ENCODE measurements at places on chromosomes 11 and 22.
A peak's percentile ranks its signal among the peaks of the same experiment; 100 is the strongest.

GRCh38 chr22:19802001-19802893 is 41.7 kb downstream of the TBX1 start:
- no peak for DNase-seq

GRCh38 chr22:49092716-49093115 is 735.0 kb downstream of the BRD1 start:
- no peak for DNase-seq

GRCh38 chr11:134429106-134429505 is 17.1 kb upstream of the B3GAT1 start:
- DNase-seq, result no peak

- DNase-seq, result no peak
These were observed 95.3 kb upstream of the TBCEL start for GRCh38 chr11:120928627-120929026.

- DNase-seq, result no peak
These were observed 22.6 kb downstream of the MMP26 start for GRCh38 chr11:4727171-4727570.

- DNase-seq, result no peak
These were observed 136.4 kb downstream of the RBFOX2 start for GRCh38 chr22:35892192-35892591.

- no peak for DNase-seq
These were observed 26.5 kb downstream of the SCGB1A1 start for GRCh38 chr11:62445314-62445740.

DNA sequence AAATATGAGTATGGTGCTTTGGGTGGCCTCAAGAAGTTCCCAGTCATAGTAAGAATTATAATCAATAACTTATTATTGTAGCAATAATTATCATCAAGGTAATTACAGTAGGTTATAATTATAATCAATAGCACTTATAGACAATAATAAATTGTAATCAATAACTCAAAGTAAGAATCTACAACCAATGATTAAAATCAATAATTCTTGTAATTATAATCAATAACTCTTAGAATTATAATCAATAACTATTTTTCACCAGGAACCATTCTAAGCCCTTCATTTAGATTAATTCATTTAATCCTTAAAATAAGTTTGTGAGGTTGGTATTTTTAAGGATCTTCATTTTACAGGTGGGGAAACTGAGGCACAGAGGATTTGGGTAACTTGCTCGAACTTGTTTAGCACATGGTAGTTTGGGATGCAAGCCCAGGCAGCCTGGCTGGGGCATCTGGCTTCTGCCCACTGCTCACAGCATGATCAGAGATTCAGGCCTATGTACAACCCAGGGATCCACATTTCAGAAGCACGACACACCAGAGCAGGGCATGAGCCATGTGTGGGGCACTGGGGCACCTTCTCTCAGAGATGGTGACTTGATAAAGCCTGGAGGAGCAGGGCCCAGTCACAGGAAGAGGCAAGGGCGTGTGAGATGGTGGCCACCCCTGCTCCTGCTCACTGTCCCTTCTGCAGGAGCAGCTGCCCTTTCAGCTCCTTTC is 46.6 kb downstream of the SLC1A2 start:
- DNase-seq, result no peak

GRCh38 chr11:9651899-9652748 is 11.8 kb upstream of the SWAP70 start:
- no peak for DNase-seq

- DNase-seq, result no peak
These were observed 16.1 kb upstream of the TMEM123 start for GRCh38 chr11:102468616-102469195.

GRCh38 chr11:78655561-78655960 is 80.9 kb upstream of the NARS2 start:
- DNase-seq, result no peak

GRCh38 chr11:30429550-30429949 is 106.6 kb downstream of the ARL14EP start:
- DNase-seq, result no peak

DNA sequence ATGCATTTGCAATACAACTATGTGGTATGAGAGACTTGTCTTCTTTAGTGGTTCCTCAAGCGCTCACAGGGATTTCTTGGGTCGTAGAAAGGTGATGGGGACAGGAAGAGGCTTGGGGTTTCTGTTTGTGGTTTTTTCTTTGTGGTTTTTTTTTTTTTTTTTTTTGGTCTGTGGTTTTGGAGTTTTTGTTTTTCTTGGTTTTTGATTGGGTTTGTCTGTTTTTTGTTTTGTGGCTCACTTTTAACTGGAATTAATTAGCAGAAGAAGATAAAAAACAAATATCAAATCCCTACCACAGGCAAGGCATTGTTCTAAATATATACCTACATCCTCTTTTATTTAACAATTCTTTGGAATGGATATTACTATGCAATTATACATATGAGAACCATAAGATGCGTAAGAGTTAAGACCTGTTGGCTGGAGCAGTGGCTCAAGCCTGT is 5.5 kb downstream of the TTC28 start:
- DNase-seq, result no peak

- no peak for DNase-seq
These were observed 22.7 kb upstream of the FGF19 start for GRCh38 chr11:69726481-69726880.

DNA sequence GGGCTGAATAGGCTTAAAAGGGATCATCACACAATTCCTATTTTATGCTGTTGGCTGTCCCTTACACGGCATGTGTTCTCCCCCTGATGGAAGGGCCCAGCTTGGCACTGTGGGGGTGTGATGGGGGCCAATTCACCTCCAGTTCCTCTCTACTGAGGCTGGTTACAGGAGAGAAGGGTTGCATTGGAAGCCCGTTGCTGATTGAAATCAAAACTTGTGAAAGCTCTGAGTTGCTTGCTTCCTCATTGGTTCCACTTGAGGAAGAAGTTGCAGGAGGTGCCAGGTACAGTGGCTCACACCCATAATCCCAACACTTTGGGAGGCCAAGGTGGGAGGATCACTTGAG is 13.3 kb upstream of the PRG2 start:
- DNase-seq, result no peak

- DNase-seq, result no peak
These were observed 22.7 kb downstream of the EIF3F start for GRCh38 chr11:8009856-8010255.

DNA sequence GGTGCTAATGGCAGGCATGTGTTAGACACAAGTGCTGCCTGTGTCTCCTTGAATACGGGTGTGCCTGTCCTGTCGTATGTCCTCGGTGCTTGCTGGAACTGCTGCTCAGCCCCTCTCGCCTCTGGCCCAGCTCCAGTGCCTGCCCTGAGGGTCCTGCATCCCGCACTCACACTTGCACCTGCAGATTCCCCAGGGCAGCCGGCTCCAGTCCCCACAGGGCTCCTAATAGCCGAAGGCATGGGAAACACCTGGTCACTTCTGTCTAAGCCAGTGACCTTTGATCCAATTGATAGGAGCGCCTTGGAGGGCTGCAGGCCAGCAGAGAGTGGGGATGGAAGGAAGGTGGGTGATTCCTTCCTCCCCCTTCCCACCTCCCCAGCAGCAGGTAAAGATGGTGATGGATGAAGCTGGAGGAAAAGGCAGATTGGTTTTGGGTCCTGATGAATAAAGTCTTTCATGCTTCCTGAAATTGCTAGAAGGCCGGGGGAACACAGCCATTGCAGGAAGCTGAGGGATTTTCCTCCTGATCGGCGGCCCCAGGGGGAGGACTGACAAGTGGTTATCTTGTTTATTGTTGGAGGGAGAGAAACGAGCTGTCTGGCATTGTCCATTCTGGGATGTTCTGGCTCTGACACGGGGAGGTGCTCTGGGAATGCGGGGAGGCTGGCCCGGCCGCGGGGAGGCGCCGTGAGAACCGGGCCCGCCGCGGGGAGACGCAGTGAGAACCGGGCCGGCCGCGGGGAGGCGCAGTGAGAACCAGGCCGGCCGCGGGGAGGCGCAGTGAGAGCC is 110.9 kb upstream of the B3GAT1 start:
- no peak for DNase-seq

DNA sequence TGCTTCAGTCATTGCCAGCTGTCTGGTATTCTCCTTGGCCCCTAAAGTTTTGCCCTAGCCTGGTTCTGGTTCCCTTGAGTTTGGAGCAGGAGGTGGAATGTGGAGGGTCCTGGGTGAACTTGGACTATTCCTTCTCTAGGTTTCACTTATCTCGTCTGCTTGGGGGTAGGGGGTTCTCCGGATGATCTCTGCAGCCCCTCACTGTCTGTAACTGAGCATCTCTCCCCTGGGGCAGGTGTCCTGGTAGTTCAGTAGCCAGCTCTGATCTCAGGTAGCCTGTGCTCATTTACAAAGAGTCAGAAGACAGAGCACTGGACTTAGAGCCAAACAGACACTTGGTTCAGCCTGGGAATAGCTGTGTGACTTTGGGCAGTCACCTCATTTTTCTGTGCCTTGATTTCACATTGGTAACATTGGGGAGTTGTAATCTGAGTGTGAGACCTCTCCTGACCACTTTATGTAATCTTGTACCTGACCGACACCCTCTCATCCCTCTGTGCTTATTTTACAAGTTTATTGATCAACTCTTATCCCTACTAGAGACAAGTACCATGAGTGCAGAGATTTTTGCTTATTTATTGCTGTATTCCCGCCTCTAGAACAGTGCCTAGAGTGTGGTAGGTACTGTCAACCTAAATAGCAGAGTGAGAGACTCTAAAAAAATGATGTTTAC is 804 bp downstream of the CCDC134 start:
- no peak for DNase-seq

DNA sequence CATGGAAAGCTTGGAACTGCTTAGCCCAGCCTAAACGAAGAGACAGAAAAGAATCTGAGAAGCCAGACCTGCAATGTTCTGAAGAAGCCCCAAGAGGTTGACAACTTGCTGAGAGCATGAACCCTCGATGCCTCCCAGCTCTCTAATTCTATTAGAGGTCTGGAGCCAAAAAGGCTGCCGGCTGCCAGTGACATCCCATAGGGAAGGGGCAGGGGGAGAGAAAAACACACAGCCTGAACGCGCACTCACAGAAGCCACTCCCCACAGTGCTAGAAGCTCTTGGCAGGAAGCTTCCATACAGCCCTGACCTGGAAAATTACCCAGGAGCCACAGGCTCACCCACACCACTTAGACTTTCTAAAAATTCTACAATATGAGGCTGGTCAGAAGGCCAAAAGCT is 18.3 kb downstream of the POLDIP3 start:
- DNase-seq, result no peak

DNA sequence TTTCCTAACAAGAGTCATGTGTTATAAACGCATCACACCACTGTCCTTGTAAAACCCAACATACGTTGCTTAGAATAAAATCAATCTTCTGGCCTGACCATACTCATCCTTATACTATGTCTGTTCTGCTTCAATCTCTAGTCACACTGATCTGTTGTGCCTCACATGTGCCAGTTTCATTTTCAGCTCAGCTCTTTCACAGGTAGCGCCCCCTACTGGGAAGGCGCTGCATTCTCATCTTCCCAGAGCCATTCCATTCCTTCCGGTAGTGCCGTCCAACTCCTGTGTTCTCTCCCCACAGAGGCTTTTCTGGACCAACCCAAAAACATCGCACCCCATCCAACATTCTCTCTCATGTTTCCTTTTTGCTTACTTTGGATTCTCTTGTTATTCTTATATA is 22.2 kb downstream of the CASP5 start:
- peak; percentile 26 for DNase-seq

GRCh38 chr22:42895541-42895981 is 38.5 kb upstream of the ARFGAP3 start:
- DNase-seq, result no peak

DNA sequence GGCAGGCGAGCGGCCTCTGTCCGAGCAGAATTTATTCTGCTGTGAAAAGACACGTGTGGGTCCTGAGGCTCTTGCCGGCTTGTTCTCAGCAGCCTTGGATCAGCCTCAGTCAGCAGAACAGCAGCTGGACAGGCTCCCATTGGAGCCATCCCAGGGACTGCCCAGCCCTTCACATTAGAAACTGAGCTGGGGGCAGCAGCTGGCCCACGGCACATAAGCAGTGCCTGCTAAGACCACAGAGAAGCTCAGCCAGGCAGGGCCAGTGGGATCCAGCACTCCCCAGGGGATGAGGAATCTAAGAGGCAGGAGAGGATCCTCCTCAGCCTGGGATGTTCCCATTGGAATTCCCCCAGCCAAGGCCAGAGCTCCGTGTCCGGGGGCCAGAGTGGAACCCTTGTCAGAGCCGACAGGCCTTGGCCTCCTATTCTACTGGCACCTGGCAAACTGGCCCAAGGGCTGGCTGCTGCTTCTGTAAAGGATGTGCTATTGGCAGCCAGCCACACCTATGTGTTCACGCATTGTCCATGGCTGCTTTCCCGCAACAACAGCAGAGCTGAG is 18.2 kb downstream of the RTN4R start:
- DNase-seq, result no peak

GRCh38 chr11:121244884-121245283 is 47.7 kb upstream of the SC5D start:
- no peak for DNase-seq

DNA sequence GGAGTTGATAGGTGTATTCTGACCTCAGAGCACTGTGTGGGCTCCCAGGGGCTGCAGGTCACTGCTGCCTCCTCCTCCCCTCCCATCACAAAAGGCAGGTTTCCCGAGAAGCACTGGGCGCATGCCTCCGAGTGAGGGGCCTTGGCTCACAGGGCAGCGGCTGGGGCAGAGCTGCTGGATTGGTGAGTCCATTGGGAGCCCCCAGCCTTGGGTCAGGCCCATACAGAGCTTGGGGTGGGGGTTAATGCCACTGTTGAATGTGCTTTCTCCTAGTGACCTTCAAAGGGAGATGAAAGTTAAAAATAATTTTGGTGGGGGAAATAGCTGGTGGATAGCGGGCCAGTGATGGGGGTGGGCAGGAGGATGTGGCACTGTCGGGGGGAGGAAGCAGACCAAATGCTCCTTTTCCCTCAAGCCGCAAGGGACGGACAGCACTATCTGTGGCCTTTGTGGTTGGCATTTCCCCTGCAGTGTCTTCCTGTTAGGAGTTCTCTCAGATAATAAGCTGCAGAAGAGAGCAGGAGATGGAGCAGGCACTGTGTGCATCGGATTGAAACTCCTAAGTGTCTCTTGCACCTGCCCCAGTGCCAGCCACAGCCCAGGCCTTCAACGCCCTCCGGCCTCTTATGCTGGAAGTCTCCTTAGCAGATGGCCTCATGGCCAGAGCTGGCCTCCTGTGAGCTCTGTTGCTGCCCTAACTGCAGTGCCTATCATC is 3.2 kb downstream of the TUBA8 start:
- DNase-seq, result no peak

DNA sequence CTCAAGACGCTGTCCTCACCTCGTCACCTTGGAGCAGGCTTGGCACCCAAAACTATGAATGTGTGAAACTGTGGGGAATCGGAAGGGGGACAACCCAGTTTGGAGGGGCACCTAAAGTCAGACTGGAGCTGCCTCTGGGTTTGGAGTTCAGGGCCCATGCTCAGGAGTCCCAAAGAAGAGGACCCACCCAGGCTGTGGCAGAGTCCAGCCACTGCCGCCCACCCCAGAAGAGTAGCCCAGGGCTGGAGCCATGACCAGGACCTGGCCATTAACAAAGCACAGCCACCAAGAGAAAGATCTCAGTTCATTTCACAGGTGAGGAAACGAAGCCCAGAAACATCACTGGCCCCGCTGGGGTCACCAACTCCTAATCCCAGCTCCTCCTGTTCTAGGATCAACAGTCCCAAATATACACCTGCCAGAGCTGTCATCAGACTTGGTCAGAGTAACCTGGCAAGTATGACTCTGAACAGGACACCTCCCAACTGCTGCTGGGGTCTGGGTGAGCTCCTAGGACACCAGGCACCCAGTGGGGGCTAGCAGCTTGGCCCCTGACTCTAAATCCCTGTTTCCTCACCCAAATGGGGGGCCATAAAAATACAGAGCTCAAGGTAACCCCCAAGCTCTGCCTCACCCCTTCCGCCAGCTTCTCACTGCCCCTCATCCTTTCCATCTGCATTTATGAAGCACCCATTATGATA is 2.7 kb downstream of the RAB3IL1 start:
- no peak for DNase-seq

- DNase-seq, result no peak
These were observed 2.9 kb downstream of the DIXDC1 start for GRCh38 chr11:111939836-111940604.
